Mammary epithelial cell (primary cell): ENCODE measurements at places on chromosomes 16 and 17. TPM values are rescaled to one million over a fixed set of nuclear protein-coding genes. Genes with fewer than 3 reads are reported as not detected.

Gene KCNH4
- total RNA-seq = not detected

Gene SAMD14
- total RNA-seq = 0.12 TPM in 1 of 2 replicates, not detected in the other

Gene CD300C
- total RNA-seq = not detected

Gene CD300A
- total RNA-seq = not detected in 2 replicates

Gene FBXL20
- 13.0 and 17.8 TPM in 2 replicates for total RNA-seq

Gene VPS35L
- total RNA-seq = 35.2 TPM

Gene SLC9A5
- 1.2 and 1.7 TPM in 2 replicates for total RNA-seq

Gene CASKIN2
- total RNA-seq = 17.3 and 22.1 TPM in 2 replicates
